ENCODE measurements at places on chromosomes 1 and 21.

DNA sequence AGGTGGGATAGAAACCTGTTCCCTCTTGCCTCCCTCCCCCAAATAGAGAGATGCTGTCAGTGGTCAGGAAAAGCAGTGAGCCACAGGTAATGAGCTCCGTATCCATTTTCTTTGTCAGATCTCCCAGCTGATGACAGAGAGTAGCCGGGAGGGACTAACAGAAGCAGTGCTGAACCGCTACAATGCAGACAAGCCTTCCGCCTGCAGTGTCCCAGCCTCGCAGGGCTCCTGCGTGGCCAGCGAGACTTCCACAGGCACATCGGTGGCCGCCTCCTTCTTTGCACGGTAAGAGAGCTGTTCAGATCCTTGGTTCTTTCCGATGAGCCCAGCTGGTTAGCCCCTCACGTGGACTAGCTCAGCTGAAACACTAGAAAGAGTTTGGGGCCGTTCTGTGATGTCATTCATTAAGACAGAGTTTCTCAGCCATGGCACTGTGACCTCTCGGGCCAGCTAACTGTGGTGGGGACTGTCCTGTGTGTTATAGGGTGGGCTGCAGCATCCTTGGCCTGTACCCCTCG, 264.7 kb downstream of the KIF26B start:
- H3K36me3 ChIP-seq = peaks cover 12% of the 10 kb centered on the region
- no peak for DNase-seq
- H3K4me3 ChIP-seq = no peak overlapping the region
- no peak overlapping the region for H3K27ac ChIP-seq

DNA sequence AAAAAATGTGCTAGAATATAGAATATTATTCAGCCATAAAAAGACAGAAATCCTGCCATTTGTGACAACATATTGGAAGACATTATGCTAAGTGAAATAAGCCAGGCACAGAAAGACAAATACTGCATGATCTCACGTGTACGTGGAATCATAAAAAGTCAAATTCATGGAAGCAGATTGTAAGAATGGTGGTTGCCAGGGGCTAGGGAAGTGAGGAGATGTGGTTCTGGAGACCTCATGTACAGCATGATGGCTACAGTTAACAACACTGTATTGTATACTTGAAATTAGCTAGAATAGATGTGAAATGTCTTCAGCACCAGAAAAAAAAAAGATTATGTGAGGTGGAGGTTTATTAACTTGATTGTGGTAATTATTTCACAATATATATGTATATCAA, 166.4 kb downstream of the ZZZ3 start:
- H3K4me1 ChIP-seq = no peaks in the 10 kb centered on the region
- H3K27ac ChIP-seq = no peak overlapping the region
- no peaks in the 10 kb centered on the region for H3K36me3 ChIP-seq
- H3K27me3 ChIP-seq = no peaks in the 10 kb centered on the region

- no peak overlapping the region for H3K27ac ChIP-seq
- no peaks in the 10 kb centered on the region for H3K36me3 ChIP-seq
- no peak for DNase-seq
These were observed 108.4 kb downstream of the CNIH3 start for GRCh38 chr1:224724566-224724965.

GRCh38 chr1:160293020-160293968, 8.4 kb upstream of the PEX19 start:
- no peak overlapping the region for H3K27ac ChIP-seq
- H3K27me3 ChIP-seq = no peaks in the 10 kb centered on the region
- no peaks in the 10 kb centered on the region for H3K4me1 ChIP-seq
- no peak for DNase-seq

GRCh38 chr1:46399307-46399706, 5.2 kb downstream of the FAAH start:
- DNase-seq = no peak
- H3K4me1 ChIP-seq = peaks cover 7% of the 10 kb centered on the region
- H3K4me3 ChIP-seq = no peak overlapping the region
- peaks cover 15% of the 10 kb centered on the region for H3K27me3 ChIP-seq
- no peak overlapping the region for H3K27ac ChIP-seq
- H3K36me3 ChIP-seq = no peaks in the 10 kb centered on the region

DNA sequence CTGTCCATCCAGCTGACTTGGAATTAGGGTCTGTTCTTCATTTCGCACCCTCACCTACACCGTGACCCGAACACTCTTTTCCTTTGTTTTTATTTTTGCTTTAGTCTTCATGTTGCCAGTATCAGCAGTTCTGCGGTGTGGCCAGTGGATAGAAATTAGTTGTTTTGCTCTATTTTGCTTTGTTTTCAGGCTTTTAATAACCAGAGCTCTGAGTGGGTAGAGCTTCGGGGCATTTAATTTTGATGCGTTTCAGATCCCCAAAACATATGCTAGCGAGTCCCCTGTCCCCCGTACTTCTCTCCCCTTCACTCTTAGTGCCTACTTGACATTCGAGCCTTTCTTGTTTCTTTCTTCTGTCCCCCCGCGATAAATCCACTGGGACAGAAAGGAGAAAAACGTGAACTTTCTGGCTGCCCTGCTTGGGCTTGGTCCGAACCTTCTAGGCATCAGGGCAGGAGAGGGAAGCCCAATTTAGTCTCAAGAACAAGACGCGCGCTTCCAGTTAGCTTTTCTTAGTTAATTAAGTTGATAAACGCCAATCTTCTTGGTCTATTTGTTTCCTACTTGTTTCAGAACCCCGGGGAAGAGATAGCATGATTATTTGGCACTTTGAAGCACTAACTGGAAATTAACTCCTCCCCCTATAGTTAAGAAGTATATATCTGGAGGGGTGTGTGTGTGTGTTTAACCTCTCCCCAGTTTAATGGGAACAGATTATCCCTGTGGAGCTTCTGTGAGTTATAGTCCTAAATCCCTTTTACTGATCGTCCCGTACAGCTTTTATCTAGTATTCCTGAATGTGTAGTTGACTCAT, 839 bp downstream of the SWT1 start:
- peaks cover 11% of the 10 kb centered on the region for H3K36me3 ChIP-seq
- no peaks in the 10 kb centered on the region for H3K27me3 ChIP-seq
- no peaks in the 10 kb centered on the region for H3K4me1 ChIP-seq
- peak overlapping the region; percentile 99 for H3K4me3 ChIP-seq
- H3K27ac ChIP-seq = no peak overlapping the region
- DNase-seq = peak; percentile 52

DNA sequence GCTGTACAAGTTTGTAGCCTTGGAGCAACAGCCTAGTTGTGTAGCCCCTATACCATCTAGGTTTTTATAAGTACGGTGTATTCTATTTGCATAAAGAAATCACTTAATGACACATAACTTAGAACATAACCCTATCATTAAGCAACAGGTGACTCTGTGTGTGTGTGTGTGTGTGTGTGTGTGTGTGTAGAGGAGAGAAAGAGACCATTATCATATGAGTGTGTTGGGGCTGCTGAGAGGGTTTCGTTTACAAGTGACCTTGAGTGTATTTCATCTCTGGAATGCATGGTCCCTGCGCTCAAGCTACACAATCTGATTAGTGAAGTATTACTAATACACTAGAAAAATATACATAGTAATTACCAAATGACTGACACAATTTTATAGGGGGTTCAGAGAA, 115.1 kb downstream of the RABGAP1L start:
- no peaks in the 10 kb centered on the region for H3K36me3 ChIP-seq
- DNase-seq = no peak
- no peak overlapping the region for H3K4me3 ChIP-seq

GRCh38 chr21:35510957-35511695, 462.0 kb upstream of the RUNX1 start:
- no peaks in the 10 kb centered on the region for H3K27me3 ChIP-seq
- no peak overlapping the region for H3K4me3 ChIP-seq
- H3K4me1 ChIP-seq = no peaks in the 10 kb centered on the region
- no peak overlapping the region for H3K27ac ChIP-seq

DNA sequence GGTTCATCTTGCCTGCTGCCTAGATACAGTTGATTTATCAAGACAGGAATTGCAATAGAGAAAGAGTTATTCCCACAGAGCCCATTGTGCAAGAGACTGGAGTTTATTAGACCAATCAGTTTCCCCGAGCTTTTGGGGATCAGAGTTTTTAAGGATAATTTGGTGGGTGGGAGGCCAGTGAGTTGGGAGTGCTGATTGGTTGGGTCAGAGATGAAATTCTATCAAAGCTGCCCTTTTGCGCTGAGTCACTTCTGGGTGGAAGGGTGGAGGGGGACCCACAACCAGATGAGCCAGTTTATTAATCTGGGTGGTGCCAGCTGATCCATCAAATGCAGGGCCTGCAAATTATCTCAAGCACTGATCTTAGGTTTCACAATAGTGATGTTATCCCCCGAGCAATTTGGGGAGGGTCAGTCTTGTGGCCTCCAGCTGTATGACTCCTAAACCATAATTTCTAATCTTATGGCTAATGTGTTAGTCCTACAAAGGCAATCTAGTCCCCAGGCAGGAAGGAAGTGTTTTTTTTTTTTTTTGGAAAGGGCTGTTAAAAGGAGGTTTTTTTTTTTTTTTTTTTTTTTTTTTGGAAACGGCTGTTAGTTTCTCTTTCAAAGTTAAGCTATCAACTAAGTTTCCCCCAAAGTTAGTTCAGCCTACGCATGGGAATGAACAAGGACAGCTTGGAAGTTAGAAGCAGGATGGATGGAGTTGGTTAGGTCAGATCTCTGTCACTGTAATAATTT, 7.4 kb downstream of the SLC16A4 start:
- H3K4me1 ChIP-seq = no peaks in the 10 kb centered on the region
- no peaks in the 10 kb centered on the region for H3K27me3 ChIP-seq
- H3K36me3 ChIP-seq = peaks cover 17% of the 10 kb centered on the region
- DNase-seq = no peak

DNA sequence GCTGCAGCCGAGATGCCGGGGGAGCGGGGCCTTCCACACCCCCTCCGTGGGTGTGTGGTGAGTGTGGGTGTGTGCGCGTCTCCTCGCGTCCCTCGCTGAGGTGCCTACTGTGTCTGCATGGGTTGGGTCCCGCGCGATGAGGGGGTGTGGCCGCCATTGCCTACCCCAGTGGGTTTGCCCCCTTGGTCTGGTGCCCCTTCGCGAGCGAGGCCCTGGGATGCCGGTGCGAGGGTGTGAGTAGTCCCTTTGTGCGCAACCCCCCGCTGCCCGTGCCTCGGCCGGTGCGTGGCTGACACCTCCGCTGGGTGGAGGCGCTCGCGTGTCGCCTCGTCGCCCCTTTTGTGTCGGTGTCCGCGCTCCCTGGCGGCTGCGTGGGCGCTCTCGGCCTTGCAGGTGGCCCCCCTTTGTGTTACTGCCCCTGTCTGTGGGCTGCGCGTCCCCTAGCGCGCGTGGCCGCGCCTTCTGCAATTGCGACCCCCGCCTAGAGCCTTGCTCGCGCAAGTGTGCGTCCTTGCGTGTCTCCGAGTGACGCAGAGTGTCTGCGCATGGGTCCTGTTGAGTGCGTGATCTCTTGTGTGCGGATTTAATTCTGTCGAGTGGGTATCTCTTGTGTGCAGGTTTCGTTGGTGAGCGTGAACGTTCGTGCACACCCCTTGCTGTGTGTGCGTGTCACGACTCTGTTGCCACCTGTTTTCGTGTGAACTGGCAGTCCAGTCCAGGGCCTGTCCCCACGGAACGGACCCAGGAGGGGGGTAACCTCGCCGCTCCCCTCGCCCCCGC, 553 bp downstream of the TTC3 start:
- peak overlapping the region; percentile 98 for H3K27ac ChIP-seq
- peaks cover 3% of the 10 kb centered on the region for H3K36me3 ChIP-seq
- H3K27me3 ChIP-seq = no peaks in the 10 kb centered on the region

- H3K4me3 ChIP-seq = no peak overlapping the region
- no peaks in the 10 kb centered on the region for H3K4me1 ChIP-seq
- H3K27me3 ChIP-seq = no peaks in the 10 kb centered on the region
- no peak overlapping the region for H3K27ac ChIP-seq
These were observed 168.0 kb downstream of the CYYR1 start for GRCh38 chr21:26405071-26405470.

GRCh38 chr21:32887026-32887425, 115.5 kb upstream of the PAXBP1 start:
- H3K36me3 ChIP-seq = no peaks in the 10 kb centered on the region
- no peak overlapping the region for H3K4me3 ChIP-seq
- H3K27ac ChIP-seq = no peak overlapping the region
- H3K4me1 ChIP-seq = no peaks in the 10 kb centered on the region
- peaks cover 6% of the 10 kb centered on the region for H3K27me3 ChIP-seq

GRCh38 chr1:235882816-235883215, 16.1 kb upstream of the LYST start:
- no peak overlapping the region for H3K27ac ChIP-seq
- H3K36me3 ChIP-seq = no peaks in the 10 kb centered on the region
- H3K27me3 ChIP-seq = no peaks in the 10 kb centered on the region
- H3K4me3 ChIP-seq = no peak overlapping the region
- DNase-seq = no peak

- no peak overlapping the region for H3K27ac ChIP-seq
- no peaks in the 10 kb centered on the region for H3K36me3 ChIP-seq
- no peaks in the 10 kb centered on the region for H3K27me3 ChIP-seq
- H3K4me3 ChIP-seq = no peak overlapping the region
These were observed 164.0 kb upstream of the UBE2U start for GRCh38 chr1:64039390-64039926.

GRCh38 chr1:2984399-2985061, 36.7 kb upstream of the ACTRT2 start:
- no peak overlapping the region for H3K27ac ChIP-seq
- no peak for DNase-seq
- H3K36me3 ChIP-seq = no peaks in the 10 kb centered on the region
- no peaks in the 10 kb centered on the region for H3K4me1 ChIP-seq

DNA sequence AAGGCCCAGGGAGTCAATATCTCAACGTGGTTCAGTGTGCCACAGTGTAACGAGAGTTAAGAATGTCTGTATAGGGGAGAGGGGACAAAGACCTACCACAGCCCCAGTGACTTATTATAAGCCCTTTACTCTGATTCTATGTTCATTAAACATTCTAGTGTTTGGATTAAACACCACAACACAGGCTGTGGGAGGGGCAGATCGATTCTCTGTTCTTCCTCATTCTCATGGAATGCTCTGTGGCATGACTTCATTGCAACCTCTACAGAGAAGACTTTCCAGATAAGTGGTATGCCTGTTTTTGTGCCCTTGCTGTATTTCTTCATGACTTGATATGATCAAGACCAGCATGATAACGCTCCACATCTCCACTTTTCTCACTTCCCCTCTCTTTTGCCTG, 39.0 kb upstream of the CD5L start:
- no peaks in the 10 kb centered on the region for H3K36me3 ChIP-seq
- H3K4me3 ChIP-seq = no peak overlapping the region

DNA sequence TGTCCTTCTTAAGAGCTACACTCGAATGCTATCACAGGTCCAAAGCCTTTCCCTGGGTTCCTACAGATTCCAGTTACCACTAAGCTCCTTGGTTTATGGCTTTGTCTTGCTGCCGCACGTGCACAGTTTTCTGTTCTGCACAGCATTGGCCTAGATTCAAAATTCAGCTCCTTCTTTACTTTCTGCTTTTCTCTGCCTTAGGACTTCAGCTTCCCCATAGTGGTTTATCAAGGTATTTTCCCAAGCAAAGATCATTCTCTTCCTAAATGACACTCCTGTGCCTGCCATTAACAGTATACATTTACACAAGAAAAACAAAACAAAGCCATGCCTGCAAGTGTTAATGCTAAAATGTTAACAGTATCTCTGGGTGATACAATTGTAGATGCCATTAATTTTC, 41.8 kb downstream of the PTPRU start:
- peak; percentile 39 for DNase-seq
- H3K4me3 ChIP-seq = no peak overlapping the region
- peaks cover 6% of the 10 kb centered on the region for H3K4me1 ChIP-seq
- no peaks in the 10 kb centered on the region for H3K27me3 ChIP-seq
- H3K27ac ChIP-seq = no peak overlapping the region
- no peaks in the 10 kb centered on the region for H3K36me3 ChIP-seq

GRCh38 chr1:222570837-222571236, 18.9 kb downstream of the TAF1A start:
- no peak overlapping the region for H3K4me3 ChIP-seq
- H3K27ac ChIP-seq = no peak overlapping the region
- DNase-seq = no peak
- peaks cover 17% of the 10 kb centered on the region for H3K27me3 ChIP-seq
- H3K36me3 ChIP-seq = peaks cover 75% of the 10 kb centered on the region

All from endodermal cell (in vitro differentiated cells).